ENCODE measurements at places on chromosomes 3 and 15.

DNA sequence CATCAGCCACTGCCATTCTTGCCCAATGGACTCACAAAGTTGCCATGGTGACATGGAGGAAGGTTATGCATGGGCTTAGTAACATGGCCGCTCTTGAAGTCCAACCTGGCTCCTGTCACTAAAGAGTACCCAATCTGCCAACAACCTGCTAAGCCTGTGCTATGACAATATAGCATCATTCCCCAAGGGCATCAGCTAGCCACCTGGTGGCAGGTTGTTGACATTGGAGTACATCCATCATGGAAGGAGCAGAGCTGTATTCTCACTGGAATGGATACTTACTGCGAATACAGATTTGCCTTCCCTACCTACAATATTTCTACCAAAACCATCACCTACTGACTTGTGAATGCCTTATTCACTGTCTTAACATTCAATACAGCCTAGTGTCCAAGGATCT lies 138.9 kb upstream of the RORA start:
- DNase-seq = no peak

- no peak for DNase-seq
These were observed 25.9 kb upstream of the CAPN7 start for GRCh38 chr3:15180042-15180611.

DNA sequence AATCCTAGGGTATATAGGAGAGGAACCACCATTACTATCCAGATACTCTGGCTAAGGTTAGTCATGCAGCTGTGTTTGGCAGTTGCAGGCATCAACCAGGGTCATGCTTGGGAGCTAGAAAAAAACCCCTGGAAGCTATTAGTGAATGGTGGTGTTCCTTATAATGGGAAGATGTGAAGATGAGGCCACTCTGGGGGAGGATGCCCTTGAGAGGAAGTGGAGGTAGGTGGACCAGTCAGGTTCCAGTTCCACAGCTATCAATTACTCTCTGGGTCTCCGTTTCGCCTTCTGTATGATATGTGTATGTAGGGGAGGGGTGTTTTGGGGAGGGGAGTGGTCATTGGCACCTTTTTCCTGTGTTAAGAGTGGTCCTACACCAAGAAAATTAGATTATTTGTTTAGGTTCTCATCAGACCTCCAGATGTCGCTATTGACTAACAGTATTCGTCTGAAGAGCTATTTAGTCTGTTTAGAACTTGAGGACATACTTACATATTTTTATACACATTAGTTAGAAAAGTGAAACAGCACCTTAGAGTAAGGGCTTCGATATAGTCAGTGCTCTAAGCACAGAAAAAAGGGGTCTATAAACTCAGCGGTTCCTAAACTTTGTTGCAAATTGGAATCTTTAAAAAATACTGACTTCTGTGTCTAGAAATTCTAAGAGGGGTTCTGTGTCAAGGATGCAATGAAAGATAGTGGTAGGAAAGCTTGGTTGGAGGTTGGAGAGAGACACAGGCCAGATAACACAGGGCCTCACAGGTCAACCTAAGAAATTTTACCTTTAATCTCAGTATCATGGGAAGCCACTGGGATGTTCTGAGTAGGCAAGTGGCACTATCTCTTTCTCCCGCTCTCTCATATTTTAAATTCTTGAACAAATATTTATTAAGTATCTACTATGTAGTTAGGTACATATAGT lies 9.1 kb upstream of the HPS3 start:
- no peak for DNase-seq

DNA sequence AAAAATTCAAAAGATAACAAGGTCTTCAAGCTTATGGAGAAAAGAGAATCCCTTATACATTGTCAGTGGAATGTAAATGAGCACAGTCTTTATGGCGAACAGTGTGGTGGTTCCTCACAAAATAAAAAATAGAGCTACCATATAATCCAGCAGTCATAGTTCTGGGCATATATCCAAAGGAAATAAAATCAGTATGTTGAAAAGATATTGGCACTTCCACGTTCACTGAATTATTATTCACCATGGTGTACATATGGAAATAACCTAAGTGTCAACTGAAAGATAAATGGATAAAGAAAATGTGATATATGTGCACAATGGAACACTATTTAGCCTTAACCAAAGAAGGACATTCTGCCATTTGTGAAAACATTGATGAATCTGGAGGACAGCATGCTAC lies 1161.2 kb downstream of the ROBO2 start:
- no peak for DNase-seq

GRCh38 chr3:184355261-184356040 lies 6.0 kb downstream of the CLCN2 start:
- no peak for DNase-seq

- no peak for DNase-seq
These were observed 204.2 kb downstream of the NFKBIZ start for GRCh38 chr3:102053375-102053989.

- no peak for DNase-seq
These were observed 68.4 kb downstream of the MGLL start for GRCh38 chr3:127753898-127754410.

DNA sequence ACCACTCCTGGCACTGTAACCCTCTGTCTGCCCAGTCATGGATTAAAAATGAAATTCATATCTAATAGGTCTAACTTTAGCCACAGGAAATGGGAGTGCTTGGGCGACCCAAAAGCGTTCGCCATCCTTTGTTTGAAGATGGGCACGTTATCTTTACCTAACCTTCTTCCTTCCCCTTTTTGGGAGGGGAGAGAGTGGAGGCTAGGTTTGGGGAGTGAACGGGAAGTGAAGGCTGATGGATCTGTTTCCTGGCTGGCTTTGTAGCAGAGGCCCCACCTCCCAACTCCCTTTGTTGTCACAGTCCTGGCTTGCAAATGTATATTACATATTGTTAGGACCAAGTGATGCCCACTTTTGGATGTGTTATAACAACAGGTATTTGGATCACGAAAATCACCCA lies 98.1 kb upstream of the ARHGEF3 start:
- no peak for DNase-seq

DNA sequence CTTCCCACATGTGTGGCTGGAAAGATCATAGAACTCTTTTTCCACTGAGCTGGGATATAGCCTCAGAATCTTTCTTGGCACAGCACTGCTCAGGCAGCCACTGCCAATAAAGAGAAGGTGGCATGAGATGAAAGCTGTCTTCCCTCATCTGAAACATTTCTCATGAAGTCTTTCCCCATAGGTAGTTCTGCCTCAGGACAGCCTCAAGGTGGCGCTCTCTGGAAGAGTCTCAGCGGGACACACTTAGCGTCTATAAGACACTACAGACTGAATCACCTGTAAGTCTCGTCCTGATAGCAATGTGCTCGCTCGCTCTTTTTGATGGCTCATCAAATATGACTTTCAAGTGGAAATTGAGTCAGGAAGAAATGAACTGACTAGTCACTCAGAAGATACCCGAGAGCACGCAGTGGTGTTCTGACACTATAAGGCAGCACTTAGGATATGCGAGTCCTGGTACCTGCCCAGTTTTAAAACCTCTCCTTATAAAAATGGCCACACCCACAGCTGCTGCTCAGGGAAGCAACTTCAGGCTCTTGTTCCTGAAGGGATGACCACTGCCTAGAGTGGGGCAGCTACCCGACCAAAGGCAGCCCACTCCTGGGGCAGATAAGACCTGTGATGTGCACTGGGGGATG lies 269.5 kb downstream of the SUCLG2 start:
- no peak for DNase-seq

- no peak for DNase-seq
These were observed 430.4 kb downstream of the TBL1XR1 start for GRCh38 chr3:176766862-176767261.

DNA sequence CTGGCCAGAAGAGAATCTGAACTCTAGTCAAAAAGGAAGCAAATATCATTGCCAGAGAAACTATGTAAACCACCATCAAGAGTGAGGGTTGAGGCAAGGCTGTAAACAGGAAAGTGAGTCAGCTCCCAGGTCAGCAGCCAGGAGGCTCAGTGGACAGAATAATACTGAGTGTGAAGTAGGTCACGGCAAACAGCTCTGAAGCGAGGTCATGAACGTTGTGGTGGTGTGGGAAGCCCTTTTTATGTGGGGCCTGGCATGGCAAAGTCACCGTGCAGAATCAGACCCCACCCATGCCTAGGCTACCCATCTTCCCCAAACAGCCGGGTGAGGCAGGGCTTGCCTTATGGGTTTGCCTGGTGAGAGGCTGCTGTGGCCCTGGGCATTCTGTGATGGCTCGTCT lies 43.9 kb downstream of the THBS1 start:
- peak; percentile 39 for DNase-seq

DNA sequence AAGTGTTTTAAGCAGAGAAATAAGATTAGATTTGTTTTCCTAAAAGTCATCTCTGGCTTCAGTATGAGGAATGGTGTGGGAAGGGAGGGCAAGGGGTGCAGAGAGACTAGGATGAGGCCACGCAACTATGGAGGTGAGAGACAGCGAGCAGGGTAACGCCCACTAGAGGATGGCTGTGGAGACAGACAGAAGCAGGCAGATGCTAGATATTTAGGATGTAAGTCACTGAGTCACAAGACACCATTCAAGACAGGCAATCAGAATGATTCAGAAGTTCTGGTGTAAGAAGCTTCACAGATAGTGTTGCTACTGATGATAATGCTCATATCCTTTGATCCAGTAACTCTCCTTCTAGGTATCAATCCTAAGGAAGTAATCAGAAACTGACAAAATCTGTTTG lies 19.1 kb downstream of the HSPBAP1 start:
- no peak for DNase-seq

- DNase-seq = no peak
These were observed 37.1 kb upstream of the NR2F2 start for GRCh38 chr15:96293441-96293840.

DNA sequence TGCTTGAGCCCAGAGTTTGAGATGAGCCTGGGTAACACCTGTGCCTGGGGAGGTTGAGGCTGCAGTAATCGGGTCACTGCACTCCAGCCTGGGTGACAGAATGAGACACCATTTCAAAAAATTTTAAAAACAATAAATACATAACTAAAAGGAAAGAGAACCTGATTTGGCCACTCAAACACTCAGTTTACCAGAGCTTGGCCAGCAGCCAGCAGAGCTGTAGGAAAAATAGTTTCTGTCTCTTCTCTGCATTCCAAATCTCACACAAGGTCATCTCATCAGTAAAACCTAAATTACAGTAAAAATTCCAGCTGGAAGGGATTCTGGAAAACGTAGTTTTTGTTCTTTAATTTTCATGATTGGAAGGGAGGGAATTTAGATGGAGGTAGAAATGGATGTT lies 7.8 kb upstream of the PPM1L start:
- DNase-seq = no peak

DNA sequence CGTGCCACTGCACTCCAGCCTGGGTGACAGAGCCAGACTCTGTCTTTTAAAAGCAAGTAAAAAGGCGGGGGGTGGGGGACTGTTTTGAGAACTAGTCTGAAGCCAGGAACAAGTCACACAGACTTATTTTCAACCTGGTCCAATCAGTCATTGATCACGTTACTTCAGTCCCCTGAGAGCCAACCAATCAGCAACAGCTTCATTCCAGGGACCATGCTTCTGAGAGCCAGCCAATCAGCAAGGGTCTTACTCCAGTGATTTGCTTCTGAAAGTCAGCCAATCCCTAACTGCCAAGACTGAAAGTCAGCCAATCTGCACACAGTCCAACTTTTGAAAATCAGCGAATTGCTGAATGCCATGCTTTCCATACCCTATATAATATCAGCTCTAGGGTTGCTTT lies 48.6 kb upstream of the C15orf39 start:
- no peak for DNase-seq

DNA sequence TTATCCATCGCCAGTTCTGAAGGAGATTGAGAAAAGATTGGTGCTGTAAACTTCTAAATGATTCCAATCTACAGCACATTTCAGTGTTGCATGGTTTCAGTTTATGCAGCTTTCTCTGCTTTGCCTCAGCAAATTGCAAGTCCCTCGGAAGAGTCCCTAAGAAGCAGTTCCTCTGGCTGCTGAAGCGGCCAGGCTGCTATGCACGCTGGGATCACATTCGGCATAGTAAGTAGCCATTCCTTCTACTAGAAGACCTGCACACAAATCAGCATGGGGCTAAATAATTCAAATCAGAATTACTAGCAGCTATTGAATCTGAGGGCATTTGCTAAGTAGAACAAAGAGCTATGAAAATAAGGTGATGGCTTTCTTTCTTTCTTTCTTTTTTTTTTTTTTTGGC lies 769.5 kb downstream of the AGBL1 start:
- DNase-seq = no peak

DNA sequence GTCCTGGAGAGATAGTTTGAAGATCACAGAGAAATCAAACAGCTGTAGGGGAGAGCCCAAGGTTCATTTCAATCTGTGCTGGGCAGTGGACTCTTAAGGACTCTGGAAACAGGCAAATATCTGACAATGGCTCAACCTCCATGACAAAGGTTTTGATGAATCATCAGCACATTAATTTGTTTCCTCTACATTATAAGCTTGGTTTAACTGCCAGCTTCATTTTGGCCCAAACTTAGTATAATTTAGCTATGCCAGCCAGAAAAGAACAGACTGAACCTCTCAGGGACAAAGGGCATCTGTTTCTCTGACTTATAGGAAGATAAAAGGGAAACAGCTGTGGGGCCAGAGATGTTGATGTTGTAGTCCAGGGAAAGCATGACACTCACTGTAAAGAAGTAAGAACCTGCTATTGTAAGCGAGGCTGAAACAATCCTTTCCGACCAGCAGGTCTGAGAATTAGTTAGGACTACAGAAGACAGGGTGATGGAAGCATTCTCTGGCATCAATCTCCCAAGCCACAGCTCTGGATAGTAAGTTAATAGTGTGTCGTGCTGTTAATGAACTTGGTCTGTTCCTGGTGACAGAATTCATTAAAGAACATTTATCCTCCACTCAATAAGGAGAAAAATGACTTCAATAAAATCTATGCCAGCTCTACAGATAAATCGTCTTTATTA lies 110.1 kb downstream of the KCNMB2 start:
- DNase-seq = no peak

DNA sequence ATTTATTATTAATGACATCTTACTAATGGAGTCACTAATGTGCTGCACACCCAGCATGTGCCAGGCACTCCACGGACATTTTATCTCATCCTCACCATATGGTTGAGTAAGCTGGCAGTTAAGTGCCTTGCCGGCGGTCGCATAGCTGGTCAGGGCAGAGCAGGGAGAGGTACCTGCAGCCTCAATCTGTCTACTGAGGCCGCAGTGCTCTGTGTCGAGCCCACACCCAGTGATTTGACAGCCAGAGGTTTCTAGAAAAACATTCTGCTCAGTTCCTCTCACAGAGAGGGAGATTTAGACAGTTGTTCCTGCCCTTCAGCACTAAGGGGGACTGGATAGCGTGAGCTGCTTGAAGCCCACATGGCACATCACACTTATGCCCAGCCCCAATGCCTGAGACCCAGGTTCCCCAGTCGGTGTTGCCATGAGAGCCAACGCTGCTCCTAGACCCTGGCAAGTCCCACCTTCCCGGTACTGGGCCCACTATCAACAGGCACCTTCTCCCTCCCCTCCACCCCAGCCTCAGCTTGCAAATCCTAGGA lies 2.6 kb downstream of the LIPC start:
- DNase-seq = no peak

GRCh38 chr3:179452872-179453271 lies 1.6 kb upstream of the GNB4 start:
- DNase-seq = no peak

GRCh38 chr3:63514678-63515077 lies 137.8 kb upstream of the SNTN start:
- no peak for DNase-seq

GRCh38 chr3:123352134-123352554 lies 96.7 kb downstream of the ADCY5 start:
- no peak for DNase-seq

- DNase-seq = no peak
These were observed 30.2 kb upstream of the MORF4L1 start for GRCh38 chr15:78842519-78842918.

Measured in activated CD8-positive, alpha-beta memory T cell treated with anti-CD3 and anti-CD28 coated beads for 1 hour (primary cell).